DMS 273 treated with DMSO at 0.1 percent for 48 hours (cell line): ENCODE measurements at places on chromosomes 3 and 15.

DNA sequence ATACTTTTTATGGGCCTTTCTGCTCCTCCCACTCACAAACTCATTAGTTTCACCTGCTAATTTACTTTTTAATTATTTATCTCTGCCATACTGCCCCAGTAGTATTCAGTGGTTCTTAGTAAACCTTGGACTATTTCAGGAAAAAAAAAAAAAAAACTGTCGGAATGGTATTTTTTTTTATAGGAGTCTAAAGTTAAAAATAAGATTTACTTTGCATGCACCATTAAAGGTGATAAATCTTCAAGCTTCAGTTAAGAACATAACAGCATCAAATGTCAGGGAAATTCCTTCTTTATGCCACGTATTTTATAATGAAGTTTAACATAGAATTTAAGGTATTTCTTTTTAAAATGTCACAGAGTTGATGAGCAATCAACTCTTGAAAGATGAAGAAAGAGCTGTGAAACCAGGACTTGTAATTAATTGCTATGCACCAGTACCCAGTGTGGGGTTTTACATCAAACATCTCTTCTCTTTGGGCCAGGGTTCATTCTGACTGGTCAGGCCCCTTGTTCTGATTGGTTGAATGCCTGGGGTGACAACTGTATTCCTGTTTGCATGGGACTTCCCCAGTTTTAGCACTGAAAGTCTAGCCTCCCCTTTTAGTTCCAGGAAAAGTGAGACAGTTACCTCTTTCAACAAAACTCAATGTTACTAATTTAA lies 40.3 kb upstream of the PTPRG start:
- no peak for DNase-seq

DNA sequence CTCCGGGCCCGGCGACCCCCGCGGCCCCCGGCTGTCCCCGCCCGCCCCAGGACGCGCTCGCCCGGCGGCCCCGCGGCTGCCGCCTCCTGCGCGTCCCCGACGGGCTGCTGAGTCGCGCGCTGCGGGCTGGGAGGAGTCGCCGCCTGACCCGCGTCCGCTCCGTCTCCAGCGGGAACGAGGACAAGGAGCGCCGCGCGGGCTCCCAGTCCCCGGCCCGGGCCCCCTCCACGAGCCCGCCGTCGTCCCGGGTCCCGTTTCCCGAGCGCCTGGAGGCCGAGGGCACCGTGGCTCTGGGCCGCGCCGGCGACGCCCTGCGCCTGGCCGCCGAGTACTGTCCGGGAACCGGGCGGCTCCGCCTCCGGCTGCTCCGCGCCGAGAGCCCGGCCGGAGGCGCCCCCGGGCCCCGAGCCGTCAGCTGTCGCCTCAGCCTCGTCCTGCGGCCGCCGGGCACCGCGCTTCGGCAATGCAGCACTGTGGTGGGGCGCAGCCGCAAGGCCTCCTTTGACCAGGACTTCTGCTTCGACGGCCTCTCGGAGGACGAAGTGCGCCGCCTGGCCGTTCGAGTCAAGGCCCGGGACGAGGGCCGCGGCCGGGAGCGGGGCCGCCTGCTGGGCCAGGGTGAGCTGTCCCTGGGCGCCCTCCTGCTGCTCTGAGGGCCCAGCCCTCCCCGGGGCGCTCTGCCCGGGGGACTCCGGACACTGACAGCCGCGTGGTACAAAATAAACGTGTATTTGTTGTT lies 1.5 kb downstream of the C2CD4A start:
- no peak for DNase-seq

DNA sequence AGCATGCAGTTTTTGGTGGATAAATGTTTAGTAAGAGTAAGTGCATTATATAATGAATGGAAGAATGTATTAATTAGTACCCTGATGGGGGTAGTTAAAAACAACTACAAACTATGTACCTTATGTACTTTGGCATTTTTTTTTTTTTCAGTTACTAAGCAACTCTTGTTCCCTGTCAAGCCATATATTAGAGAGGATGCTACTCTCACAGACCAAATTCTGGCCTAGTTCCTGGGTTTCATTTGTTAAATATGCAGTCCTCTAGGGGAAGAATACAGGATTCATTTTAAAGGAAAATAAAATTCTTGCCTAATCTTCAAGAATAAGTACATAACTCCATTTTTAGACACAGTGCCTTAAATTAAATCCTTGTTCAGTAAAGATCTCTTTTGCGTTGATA lies 16.9 kb downstream of the FAM98B start:
- DNase-seq = no peak

DNA sequence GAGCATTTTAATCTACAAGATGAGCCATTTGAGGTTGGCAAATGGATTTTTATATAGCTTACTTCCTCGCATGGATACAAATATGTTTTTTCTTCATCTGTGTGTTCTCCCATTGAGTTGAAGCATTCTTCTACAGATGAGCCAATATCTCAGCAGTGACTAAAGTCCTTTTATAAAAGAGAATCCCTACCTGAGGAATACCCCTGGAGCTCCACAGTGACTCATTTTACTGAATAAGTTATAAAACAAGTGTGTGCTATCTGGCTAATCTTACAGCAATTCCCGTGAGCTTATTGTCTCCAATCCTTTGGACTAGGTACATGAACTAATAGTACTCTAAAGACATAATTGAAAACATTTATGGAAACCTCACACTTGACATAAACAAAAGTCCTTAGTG lies 354.2 kb upstream of the BCHE start:
- no peak for DNase-seq

GRCh38 chr15:43270676-43271306 lies 4.1 kb upstream of the TGM5 start:
- DNase-seq = no peak

DNA sequence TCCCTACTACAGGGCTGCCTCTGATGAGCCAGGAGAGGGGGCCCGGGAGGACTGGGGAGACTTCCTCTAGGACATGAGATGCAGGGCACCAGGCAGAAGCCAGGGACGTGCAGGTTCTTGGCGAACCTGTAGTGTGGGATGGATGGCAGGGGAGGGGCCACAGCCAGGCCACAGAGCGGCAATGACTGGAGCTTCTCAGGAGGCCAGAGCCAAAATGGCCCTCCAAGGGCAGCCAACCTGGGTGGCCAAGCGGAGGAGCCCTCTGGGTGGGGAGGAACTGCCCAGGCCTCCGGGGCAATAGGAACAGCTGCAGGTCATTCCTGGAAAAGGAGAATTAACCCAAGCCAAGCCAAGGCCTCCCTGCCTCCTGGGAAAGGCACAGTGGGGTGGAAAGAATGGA lies 224.5 kb downstream of the XXYLT1 start:
- no peak for DNase-seq

- no peak for DNase-seq
These were observed 45.4 kb upstream of the RPL32 start for GRCh38 chr3:12886736-12887135.

GRCh38 chr3:183807209-183807728 lies 18.1 kb downstream of the MAP6D1 start:
- no peak for DNase-seq
